ENCODE measurements at places on chromosomes 6 and 20. TPM values are rescaled to one million over a fixed set of nuclear protein-coding genes. Genes with fewer than 3 reads are reported as not detected.

The OPN5 gene
- not detected for total RNA-seq

The GSTA1 gene
- not detected for total RNA-seq

The ZNF165 gene
- total RNA-seq, result 0.34 TPM

The BMP6 gene
- 1.1 TPM for total RNA-seq

The SLC4A11 gene
- 1.6 TPM for total RNA-seq

Measured in activated T-helper 2 cell treated with anti-CD3 and anti-CD28 coated beads, Interferon-gamma antibody, Interleukin-2, Interleukin-4, amounts not matched to agents 10 μg/mL and 5 μg/mL and 100 μg/mL, durations not matched to agents 14 hours and 24 hours and 36 hours (primary cell).